Uterus (tissue), 4 donors: ENCODE measurements at places on chromosomes 11 and 22. TPM values are rescaled to one million over a fixed set of nuclear protein-coding genes. Genes with fewer than 3 reads are reported as not detected.

Gene PRRG4
- 2.3 TPM for total RNA-seq

GRCh38 chr11:120066738-120067437 is 71.0 kb downstream of the TRIM29 start:
- no peak overlapping the region for H3K4me3 ChIP-seq
- H3K27ac ChIP-seq, result peak overlapping the region; percentile 72
- H3K27me3 ChIP-seq, result no peaks in the 10 kb centered on the region
- no peak for DNase-seq
- H3K36me3 ChIP-seq, result no peaks in the 10 kb centered on the region

GRCh38 chr22:28950617-28951411 is 67.4 kb downstream of the ZNRF3 start:
- H3K27me3 ChIP-seq, result no peaks in the 10 kb centered on the region
- no peak for DNase-seq
- H3K27ac ChIP-seq, result no peak overlapping the region

GRCh38 chr11:13760115-13760514 is 91.6 kb downstream of the FAR1 start:
- H3K4me3 ChIP-seq, result no peak overlapping the region
- no peak overlapping the region for H3K27ac ChIP-seq
- H3K36me3 ChIP-seq, result no peaks in the 10 kb centered on the region
- no peak for DNase-seq
- H3K27me3 ChIP-seq, result no peaks in the 10 kb centered on the region
- H3K4me1 ChIP-seq, result no peaks in the 10 kb centered on the region
